ENCODE measurements at places on chromosomes 1 and 21. TPM values are rescaled to one million over a fixed set of nuclear protein-coding genes. Genes with fewer than 3 reads are reported as not detected.

The CFHR1 gene
- not detected for total RNA-seq

DNA sequence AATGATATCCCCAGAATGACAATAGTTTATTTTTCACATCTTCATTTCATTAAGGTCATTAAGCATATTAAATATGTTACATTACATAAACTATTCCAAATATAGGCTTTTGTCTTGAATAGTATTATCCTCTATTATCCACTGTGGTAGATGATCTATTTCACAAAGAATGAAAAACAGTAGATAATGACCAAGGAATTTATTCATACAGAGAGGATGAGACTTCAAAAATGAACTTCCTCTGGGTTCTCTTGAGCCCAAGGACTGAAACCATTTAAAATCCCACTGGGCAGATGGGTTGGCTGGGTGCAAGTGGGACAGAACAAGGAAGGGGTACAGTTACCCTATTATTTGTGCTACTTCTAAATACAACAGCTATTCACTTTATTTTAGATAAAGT, 33.0 kb downstream of the PTPN14 start:
- DNase-seq, result no peak

- no peak for DNase-seq
These were observed 9.9 kb upstream of the COA7 start for GRCh38 chr1:52707927-52708655.

GRCh38 chr1:156368889-156369684, at the start of gene RHBG:
Gene RHBG, plus strand, starts transcription at chr1:156369211. Its CDS starts 39 bp downstream, at chr1:156369250.
- no peak for DNase-seq

The CBR3 gene
- 27.3 TPM for total RNA-seq

The L1TD1 gene
- total RNA-seq, result not detected

The CRP gene
- not detected for total RNA-seq

The EXOC8 gene
- total RNA-seq, result 22.7 TPM

DNA sequence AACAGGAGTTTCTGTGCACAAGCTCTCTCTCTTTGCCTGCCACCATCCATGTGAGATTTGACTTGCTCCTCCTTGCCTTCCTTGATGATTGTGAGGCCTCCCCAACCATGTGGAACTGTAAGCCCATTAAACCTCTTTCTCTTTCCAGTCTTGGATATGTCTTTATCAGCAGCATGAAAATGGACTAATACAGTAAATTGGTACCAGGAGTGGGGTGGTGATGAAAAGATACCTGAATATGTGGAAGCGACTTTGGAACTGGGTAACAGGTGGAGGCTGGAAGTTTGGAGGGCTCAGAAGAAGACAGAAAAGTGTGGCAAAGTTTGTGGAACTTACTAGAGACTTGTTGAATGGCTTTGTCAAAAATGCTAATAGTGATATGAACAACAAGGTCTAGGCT, 69.1 kb upstream of the VANGL1 start:
- no peak for DNase-seq

The CD1C gene
- not detected for total RNA-seq

The NEGR1 gene
- total RNA-seq, result not detected

GRCh38 chr1:162042361-162042760, 18.7 kb upstream of the OLFML2B start:
- DNase-seq, result no peak

The DNAJC8 gene
- total RNA-seq, result 100 TPM

The TAF13 gene
- total RNA-seq, result 26.5 TPM

GRCh38 chr1:31593770-31594632, 17.7 kb downstream of the TINAGL1 start:
- peak; percentile 73 for DNase-seq

The S100PBP gene
- total RNA-seq, result 78.4 TPM

DNA sequence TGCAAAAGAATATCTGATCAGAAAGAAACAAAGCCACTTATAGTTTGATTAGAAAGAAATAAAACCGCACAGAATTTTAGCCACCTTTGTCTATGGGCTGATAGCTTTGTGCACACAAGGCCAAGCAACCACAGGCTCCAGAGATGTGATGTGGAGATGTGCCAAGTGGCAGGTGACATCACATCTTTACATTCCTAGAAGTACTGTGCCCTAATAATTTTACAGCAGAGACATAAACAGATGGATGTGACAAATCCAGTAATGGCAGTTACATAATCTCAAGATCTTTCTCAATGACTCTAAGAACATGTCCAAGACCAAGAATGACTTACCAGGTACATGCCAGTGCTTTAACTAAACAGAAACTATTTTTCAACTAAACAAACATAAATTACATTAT, 159.5 kb downstream of the LTN1 start:
- no peak for DNase-seq

DNA sequence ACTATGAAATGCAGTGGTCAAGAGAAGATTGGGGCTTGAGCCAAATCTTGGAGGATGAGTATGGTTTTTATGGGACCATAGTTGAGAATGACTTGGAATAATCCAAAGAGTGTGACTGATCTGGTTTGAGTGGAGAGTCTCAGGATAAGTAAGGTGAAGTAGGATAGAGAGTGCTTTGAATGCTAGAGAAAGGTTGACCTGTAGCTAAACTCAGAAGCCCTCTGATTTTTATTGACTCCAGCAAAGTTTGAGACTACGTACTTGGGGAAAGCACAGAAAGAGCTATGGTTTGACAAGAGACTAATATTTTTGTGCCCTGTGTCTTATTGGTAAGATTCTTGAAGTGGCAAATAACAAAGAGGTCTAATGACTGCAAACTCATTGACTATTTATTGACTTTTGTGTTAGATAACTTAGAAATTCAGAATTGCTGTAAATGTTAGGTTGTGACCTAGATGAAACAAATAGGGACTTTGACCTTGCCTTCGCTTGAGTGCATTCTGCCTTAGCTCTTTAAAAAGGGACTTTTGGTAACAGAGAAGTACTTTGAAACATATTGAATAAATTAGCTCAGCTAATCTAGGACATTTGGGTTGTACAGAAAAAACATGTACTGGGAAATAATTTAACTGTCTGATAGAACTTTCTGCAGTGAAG, 35.1 kb downstream of the UAP1 start:
- no peak for DNase-seq

The KAZN gene
- 0.43 TPM for total RNA-seq
